ENCODE measurements at places on chromosomes 5 and 9.
A peak's percentile ranks its signal among the peaks of the same experiment; 100 is the strongest.

DNA sequence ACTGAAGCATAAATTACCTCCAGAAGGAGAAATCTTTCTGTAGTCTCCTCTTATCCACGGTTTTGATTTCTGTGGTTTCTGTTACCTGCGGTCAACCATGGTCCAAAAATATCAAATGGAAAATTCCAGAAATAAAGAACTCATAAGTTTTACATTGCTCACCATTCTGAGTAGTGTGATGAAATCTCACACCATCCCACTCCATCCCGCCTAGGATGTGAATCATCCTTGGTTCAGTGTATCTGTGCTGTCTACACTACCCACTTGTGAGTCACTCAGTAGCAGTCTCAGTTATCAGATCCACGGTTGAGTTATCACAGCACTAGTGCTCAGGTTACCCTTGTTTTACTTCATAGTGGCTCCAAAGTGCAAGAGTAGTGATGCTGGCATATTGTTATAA is 371.2 kb downstream of the NFIB start:
- DNase-seq, result no peak

DNA sequence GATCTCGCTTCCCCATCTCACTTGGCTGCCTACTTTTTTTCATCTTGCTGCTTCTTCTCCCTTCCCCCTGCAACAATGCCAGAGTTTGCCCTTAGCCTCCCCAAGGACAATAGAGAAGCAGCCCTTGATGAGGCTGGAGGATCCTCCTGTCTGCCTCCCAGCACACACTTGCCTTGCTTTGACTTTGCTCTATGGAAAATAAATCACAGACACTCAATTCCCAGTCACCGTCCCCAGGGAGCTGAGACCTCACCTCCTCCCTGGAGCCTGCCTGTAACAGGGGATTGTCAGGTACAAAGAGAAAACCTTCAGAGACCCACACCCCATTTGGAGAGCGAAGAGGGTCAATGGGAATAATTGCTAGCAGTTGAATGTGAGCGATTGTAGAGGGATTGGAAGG is 242.1 kb upstream of the ZNF462 start:
- DNase-seq, result no peak

GRCh38 chr5:116498503-116499048 is 76.0 kb downstream of the SEMA6A start:
- DNase-seq, result no peak

- no peak for DNase-seq
These were observed 19.6 kb downstream of the KDM4C start for GRCh38 chr9:6777213-6777902.

GRCh38 chr5:72539726-72540125 is 32.5 kb upstream of the ZNF366 start:
- DNase-seq, result no peak

- DNase-seq, result no peak
These were observed 3.1 kb downstream of the FBLL1 start for GRCh38 chr5:168531987-168532864.

- no peak for DNase-seq
These were observed 65.6 kb downstream of the GNA14 start for GRCh38 chr9:77582525-77582924.

DNA sequence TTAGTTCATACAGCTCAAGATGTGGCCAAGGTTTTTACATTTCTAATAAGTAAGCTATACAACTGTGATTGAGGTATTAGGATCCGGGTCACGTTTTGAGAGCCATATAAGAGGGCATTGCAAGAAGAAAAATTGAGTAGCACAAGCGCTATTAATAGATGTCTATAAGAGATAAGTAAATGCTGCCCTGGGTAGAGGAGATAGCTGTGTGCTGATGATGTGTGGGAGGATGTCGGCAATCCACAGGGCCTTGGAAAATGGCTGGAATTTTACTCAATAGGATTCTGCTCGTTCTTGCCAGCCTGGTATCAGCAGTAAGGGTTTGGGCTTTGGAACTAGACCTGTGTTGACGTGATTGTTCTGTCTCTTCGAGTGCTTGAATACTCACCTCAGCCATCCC is 41.6 kb downstream of the CSF1R start:
- no peak for DNase-seq

- peak; percentile 28 for DNase-seq
These were observed 104.2 kb downstream of the MEF2C start for GRCh38 chr5:88778736-88779135.

DNA sequence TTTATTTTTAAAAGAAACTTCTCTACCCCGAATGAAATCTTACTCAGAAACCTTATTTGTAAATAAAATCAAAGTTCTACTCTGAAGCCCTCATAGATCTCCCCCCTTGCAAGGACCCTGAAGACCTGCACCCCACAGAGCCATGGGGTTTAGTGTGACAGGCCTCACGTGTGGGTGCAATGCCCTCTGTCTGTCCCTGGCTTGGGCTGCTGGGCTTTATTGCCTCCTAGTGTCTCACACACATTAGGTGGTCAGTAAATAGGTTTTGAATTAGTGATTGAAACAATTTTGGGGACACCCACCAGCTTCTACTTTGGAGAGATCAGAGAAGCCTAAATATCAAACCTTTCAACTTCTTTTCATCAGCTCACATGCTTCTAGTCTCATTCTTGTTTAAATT is 403.7 kb downstream of the KDM4C start:
- no peak for DNase-seq

DNA sequence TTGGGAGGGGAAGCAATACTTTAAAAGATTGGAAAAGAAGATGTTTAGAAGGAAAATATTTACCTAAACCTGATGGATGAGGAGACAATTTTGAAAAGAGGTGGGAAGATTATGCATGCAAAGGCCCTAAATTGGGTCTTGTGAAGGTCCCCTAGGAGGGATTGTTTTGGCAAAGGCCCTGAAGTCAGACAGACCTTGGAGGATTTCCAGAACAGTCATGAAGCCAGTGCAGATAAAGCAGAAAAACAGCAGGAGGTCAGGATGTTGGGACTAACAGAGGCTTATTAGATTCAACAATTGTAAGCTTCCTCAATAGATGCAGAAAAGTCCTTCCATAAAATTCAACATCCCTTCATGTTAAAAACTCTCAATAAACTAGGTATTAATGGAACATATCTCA is 361.0 kb upstream of the CDH6 start:
- no peak for DNase-seq

DNA sequence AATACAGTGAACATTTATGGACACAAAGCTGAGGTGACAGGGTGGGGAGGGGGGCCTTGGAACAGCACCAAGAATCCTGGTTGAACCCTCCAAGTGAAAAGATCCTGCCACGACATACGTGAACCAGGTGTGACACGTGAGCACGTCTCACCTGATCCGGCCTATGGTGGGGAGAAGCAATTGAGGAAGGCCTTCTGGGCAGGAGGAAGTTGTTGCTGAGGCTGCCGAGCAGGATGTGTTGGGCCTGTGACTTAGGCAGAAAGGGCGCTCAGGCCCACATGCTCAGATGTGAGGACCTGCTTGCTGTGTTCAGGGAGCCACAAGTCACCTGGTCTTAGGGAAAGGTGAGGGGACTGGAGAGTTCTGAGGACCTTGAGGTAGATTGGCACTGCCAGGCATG is 2.5 kb upstream of the MAPK9 start:
- no peak for DNase-seq

- DNase-seq, result peak; percentile 27
These were observed 159.7 kb upstream of the SEMA6A start for GRCh38 chr5:116733991-116734975.

DNA sequence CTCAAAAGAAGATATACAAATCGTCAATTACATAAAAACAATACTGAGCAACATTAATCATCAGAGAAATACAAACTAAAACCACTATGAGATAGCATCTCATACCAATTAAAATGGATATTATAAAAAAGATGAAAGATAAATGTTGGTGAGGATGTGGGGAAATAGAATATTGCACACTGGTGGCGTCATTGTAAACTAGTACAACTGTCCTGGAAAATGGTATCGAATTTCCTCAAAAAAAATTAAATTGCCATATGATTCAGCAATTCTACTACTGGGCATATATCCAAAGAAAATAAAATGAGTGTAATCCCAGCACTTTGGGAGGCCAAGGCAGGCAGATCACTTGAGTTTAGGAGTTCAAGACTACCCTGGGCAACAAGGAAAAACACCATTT is 326.0 kb upstream of the FTMT start:
- no peak for DNase-seq

DNA sequence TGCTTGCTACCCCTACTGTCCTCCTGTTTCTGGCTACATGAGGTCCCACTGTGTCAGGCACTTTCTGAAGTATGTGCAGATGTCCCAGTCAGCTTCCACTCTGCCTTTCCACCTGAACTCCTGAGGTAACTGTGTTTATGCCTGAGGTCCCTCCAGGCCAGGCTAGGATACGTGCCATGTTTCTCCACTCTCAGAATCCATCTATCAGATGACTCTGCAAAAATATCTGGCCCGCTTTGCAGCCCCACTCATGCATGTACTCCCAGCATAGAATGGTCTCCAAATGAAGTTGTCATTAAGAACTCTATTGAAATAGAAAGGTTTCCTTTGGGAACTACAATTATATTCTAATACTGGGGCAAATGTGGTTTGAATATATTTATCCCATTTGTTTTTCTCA is 231.9 kb upstream of the RASEF start:
- no peak for DNase-seq

GRCh38 chr5:139767960-139768359 is 27.6 kb upstream of the PSD2 start:
- no peak for DNase-seq

DNA sequence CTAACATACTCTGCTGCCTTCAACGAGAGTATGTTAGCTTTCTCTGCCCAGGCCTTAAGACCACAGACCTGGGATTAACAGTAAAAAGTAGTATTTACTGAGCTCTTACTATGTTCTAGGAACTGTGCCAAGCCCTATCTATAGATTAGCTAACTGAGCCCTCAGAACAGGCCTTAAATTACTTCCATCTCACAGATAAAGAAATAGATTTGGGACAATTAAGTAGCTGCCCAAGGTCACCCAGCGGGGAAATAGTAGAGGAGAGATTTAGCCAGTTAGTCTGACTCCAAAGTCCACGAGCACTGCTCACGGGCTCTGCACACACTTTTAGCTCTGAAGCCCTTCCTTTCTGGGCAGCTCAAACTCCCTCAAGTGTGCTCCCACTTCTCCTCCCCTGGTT is 64.5 kb upstream of the EQTN start:
- DNase-seq, result no peak

DNA sequence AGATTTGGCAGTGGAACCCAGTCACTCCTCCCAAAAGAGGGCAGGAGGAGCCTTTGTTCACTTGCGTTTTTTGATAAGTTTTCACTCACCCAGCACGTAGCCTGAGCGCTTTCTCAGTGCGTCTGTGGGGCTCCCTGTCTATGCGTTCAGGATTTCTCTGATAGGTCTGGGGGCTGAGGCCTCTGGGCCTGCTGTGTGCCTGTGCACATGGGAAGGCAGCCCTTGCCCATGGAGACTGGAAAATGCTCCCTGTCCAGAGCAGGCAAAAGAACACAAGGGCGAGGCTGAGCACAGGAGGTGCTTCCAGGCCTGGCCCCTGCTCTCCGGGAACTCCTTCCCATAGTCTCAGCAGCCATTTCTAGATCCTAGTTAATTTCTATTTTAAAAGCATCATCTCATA is 249.9 kb downstream of the FSTL4 start:
- no peak for DNase-seq

GRCh38 chr5:119218830-119219782 is 136.7 kb upstream of the TNFAIP8 start:
- DNase-seq, result no peak

GRCh38 chr5:177537389-177538361 is 16.7 kb downstream of the FAM193B start:
- no peak for DNase-seq

DNA sequence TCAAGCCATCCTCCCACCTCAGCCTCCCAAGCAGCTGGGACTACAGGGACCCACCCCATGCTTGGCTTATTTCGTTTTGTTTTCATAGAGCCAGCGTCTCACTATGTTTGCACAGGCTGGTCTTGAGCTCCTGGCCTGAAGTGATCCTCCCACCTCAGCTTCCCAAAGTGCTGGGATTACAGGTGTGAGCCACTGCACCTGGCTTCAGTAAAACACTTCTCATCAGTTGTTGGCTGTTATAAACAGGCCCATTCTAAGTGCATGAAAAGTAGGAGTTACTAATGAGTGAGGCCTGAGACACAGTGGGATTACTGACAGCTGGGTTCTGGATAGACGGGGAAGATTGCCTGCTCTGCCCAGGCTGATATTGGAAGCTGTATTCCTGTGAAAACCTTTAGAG is 3.5 kb downstream of the CRB2 start:
- DNase-seq, result no peak

All from globus pallidus (tissue), 1 donor.